Mesenteric fat pad (tissue), 1 donor: ENCODE measurements at places on chromosomes 1 and 21. TPM values are rescaled to one million over a fixed set of nuclear protein-coding genes. Genes with fewer than 3 reads are reported as not detected.
A peak's percentile ranks its signal among the peaks of the same experiment; 100 is the strongest.

The MTR gene
- 48.8 TPM for total RNA-seq

The NDUFS2 gene
- total RNA-seq: 96.1 TPM

The DYNLT5 gene
- total RNA-seq: 1.7 TPM

- no peak for DNase-seq
Measured at GRCh38 chr21:24759348-24760075, 847.8 kb downstream of the MRPL39 start.

GRCh38 chr1:205225901-205226765, 1.6 kb upstream of the TMCC2 start:
- DNase-seq: peak; percentile 43

GRCh38 chr1:219771080-219771479, 157.3 kb downstream of the SLC30A10 start:
- DNase-seq: no peak

DNA sequence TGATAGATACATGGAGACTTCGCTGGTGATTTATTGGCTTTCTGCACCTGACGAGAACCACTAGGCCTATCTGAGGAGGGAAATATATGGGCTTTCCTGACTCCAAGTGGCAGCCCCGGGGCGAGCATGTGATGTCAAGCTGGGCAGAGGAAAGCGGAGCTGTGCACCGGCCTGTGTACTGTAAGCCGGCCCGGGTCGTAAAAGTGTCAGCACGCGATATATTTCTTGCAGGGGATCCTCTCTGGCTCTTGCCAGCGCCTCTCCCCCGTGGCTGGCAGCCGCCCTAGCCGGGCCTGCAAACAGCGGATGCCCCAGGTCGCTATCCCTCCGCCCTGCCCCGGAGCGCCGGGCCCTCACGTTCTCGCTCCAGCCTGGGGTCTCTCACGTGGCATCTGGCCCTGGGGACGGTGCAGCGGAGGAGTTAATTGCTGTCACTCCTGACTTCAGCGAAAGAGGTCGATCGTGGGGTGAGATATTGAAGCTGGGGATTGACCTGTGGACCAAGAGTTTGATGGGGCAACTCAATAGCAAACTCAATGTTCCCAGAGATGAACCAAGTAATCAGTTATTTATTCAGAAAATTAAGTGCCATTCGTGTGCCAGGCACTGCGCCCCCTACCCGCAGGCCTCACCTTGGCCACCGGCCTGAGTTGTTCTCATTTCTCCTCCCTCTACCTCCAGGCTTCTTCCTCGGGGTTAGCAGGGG, 41.0 kb upstream of the HAO2 start:
- no peak for DNase-seq

DNA sequence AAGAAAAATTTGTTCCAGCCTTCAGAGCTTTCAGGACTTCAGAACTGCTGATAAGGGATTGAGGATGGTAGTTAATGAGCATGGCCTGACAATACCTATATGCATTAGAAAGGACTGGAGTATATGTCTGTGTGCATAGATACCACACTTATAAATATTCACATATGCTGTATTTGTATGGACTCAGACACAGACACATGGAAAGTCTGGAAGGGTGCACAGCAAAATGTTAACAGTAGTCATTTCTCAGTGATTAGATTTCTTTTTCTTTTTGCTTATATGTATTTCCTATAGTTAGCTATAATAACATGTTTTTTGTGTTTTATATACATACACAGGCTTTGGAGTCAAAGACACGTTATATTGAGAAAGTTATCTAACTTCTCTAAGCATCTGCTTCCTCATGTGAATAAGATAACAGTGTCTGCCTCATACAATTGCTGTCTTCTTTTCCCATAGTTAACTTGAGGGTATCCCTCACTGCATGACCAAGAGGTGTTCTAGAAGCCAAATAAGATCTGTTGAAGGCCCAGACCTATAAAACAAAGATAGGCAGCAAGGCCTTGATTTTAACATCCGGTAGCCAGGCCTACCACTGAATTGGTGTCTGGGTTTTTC, 31.3 kb downstream of the INPP5B start:
- DNase-seq: no peak

DNA sequence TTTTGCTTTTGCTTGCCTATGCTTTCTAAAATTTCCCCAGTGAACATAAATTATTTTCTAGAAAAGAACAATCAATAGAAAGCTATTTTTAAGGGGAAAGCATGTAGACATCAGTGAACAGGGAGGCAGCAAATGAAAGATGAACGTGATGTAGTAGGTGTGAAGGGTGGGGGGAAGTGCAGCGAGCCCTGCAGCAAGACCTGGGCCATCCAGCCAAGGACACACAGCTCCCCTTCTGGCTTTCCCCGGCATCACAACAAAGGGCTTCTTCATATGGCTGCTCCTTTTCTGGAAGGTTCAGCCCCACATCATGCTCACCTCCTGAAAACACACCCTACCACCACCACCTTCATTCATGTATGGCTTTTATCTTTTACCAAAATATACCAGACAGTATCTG, 109.2 kb upstream of the ETS2 start:
- no peak for DNase-seq

DNA sequence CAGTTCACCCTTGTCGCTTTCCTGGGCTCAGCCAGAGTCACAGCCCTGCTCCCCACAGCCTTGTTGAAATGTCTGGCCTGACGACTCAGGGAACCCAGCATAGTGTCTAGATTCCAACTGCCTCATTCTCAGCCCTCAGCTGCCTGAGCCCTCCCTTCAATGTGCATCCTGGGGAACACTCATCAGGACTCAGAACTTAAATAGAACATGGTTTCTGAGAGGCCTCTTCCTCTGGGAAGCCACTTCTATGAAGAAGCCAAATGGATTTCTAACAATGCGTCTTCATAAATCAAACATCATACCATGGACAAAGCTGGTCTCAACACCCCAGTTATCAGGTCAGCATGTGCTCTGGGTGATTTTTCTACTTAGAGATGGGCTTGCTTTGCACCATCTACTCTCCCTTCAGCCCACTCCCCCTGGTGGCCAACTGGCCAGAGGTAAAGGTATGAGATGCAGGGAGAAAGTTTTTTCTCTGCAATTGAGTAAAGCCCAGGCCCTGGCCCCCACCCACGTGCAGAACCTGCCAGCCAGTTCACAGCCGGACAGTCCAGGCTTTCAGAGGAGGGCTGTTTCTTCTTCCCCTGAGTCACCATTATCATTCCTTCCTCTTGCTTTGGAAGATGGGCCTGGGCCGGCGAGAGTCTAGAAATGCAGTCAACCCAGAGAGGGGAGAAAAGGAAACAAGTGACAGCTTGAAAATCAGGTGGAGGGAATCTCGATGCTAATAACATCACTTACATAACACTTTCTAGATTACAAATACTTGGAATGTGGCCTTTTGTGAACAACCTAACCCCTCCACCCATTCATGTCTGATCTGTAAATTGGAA, 32.1 kb downstream of the CD244 start:
- no peak for DNase-seq
